ENCODE measurements at places on chromosomes 13 and 19.

DNA sequence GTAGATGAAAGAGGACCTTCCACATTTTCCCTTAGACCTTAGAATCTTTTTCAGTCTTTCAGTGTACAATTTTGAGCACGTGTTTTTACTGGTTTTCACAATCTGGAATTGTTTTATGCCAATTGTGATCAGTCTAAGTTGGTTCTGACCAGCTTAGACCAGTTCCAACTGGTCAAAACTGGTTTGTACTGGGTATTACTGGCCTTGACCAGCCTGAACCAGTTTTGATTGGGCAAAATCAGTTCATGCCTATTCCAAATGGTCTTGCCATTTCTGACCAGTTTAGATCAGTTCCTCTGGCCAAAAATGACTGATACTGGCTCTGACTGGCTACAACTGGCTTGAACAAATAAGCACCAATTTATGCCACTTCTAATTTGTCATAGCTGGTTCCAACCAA lies 36.4 kb downstream of the ZNF585A start:
- no peak for DNase-seq

- DNase-seq: no peak
Observed at GRCh38 chr13:76164290-76164689, 528.2 kb downstream of the LMO7 start.

DNA sequence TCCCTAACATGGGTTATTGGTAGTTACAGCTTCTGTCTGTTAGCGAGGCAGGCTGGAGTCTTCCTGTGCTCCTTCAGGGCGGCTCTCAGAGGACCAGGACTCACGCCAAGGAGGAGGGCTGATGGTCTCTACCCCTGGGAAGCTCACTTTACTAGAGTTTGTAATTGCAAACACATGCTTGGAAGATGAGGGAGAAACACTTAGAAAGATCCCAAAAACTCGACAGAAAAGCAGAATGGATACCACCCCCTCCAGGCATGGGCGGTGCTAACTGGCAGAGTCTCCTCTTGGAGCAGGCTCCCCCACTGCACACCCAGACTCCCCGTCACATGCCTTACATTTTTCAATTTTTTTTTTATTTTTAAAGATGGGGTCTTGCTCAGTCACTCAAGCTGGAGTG lies 62.0 kb downstream of the PARP4 start:
- DNase-seq: no peak

GRCh38 chr13:50125304-50125553 lies 110.0 kb downstream of the KCNRG start:
- DNase-seq: no peak

GRCh38 chr19:18119013-18119716 lies 21.6 kb downstream of the MAST3 start:
- DNase-seq: no peak

GRCh38 chr19:55070466-55071128 lies 5.1 kb upstream of the EPS8L1 start:
- DNase-seq: no peak

DNA sequence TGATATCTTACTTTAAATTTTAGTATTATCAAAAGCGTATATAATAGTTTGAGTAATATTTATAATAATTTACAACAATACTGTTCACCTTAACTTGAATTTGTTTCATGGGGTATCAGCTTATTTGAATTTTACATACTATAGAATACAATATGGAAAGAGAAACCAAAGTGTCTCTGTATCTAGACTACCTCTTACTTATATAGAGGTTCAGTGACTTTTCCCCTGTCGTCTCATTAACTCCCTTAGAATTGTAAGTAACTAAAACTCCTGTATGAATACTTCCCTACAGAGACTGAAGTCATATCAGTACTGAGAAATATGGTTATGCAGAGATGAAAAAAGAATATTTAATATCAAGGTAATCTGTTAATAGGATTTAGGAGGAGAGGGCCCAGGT lies 26.8 kb downstream of the COG6 start:
- no peak for DNase-seq

- DNase-seq: no peak
Observed at GRCh38 chr13:47726394-47726793, 274.7 kb downstream of the SUCLA2 start.

GRCh38 chr13:24724714-24725113 lies 39.3 kb upstream of the RNF17 start:
- DNase-seq: no peak

DNA sequence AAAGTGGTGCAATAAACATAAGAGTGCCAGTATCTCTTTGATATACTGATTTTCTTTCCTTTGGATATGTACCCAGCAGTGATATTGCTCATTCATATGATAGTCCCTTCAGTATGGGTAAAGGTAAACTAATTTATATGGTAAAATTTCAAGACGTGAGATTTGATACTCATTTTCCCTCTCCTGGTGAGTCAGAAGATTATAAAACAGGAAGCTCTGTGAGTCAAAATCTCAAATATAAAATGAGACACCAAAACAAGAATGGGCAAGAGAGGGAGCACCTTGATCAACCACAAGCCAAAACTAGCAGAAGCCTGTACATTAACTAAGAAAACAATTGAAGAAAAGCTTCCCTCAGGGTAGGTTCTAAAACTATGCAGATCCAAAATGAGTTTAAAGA lies 216.3 kb downstream of the SLITRK6 start:
- DNase-seq: no peak

GRCh38 chr13:20570517-20570916 lies 3.6 kb downstream of the IFT88 start:
- DNase-seq: no peak

DNA sequence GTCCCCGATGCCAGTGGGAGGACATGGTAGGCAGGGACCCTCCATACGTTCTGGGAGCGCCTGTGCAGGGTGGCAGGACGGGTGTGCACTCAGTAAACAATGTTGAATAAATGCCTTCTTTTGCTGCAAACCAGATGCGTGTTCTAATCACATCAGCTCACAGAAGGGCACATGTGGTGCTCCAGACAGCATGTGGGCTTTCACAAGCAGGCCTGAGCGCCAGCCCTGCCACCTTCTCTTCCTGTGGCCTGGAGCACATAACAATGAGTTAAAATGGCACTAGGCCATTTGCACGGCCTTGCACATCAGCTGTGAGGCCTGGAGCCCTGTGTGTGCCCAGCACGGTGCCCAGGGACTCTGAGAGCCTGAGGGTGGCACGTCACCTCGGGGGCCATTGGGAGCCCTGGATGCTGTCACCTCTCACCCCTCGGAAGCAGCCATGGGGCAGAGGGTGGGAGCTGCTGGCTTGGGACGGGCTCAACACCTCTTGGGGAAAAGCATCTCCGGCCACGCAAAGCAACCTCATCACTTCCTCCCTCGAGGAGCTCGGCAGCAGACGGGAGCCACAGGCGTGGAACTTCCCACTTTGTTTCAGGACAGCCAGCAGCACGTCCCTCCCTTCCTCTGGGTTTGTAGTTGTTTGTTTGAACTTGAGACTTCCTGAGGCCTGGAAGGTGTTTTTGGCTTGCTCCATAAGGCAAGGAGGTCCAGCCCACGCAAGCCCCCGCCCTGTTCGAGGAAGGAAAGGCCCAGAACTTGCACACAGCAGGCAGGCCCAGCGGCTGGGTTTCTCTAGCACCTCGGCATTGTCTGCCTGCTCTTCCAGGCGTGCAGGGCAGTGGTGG lies 9.8 kb downstream of the MCF2L start:
- DNase-seq: no peak

DNA sequence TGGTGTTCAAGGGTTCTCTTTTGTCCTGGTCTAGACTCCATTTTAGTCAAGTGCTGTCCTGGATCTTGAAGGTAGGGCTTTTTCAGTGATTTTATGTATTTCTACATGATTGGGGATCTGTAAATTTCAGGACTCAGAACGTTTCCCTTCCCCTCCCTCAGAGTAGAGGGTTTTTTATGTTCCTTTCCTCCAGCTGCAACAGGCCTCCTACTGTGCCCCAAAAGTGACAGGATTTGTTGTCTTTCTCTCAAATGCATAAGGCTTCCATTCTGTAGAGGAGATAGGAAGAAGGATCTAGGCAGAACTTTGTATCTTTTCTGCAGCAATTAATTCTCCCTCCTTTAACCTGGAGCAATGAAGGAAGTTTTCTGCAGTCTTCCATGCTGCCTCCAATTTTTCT lies 251.3 kb downstream of the MAB21L1 start:
- DNase-seq: no peak

GRCh38 chr13:113083402-113084061 lies 22.1 kb upstream of the F7 start:
- no peak for DNase-seq

DNA sequence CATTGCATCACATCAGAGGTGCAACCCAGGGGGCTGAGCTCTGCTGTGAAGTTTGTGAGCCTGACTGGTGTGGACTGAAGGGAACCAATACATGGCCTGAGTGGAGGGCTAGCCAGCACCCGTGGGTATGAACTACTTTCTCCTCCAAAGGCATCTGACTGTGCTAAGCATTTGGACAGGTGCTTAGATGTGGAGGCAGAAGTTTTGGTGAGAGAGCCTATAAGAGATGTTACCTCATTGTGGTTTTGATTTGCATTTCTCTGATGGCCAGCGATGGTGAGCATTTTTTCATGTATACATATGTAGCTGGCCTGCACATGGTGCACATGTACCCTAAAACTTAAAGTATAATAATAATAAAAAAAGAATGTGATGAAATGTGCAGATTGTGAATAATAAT lies 46.9 kb downstream of the TEX29 start:
- no peak for DNase-seq

GRCh38 chr19:1503925-1504773 lies 8.7 kb downstream of the ADAMTSL5 start:
- DNase-seq: no peak

- DNase-seq: no peak
Observed at GRCh38 chr19:15479391-15480345, at the start of gene PGLYRP2. PGLYRP2 (minus strand) TSS chr19:15479501; CDS start chr19:15479371, 130 bp downstream.

DNA sequence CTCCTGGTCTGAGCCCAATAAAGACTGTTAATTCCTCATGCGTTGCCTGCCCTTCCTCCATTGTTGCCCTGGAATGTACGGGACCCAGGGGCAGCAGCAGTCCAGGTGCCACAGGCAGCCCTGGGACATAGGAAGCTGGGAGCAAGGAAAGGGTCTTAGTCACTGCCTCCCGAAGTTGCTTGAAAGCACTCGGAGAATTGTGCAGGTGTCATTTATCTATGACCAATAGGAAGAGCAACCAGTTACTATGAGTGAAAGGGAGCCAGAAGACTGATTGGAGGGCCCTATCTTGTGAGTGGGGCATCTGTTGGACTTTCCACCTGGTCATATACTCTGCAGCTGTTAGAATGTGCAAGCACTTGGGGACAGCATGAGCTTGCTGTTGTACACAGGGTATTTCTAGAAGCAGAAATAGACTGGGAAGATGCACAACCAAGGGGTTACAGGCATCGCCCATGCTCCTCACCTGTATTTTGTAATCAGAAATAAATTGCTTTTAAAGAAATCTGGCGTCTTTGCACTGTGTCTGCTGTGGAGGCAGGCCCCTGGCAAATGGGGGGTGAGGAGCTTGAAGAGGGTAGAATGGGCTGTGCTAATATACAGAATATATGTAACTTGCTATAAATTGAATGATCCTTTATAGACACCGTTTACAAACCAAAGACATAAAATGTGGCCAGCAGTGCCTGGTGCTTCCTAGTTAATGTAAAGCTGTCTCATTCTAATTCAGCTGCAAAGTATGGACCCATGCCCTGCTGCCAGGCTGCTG lies 4.2 kb upstream of the RPS11 start:
- no peak for DNase-seq

- DNase-seq: no peak
Observed at GRCh38 chr13:112741185-112741755, 51.4 kb downstream of the ATP11A start.

- DNase-seq: no peak
Observed at GRCh38 chr13:114244637-114245036, 9.9 kb downstream of the CDC16 start.

GRCh38 chr19:19068659-19069654 lies 5.2 kb downstream of the SLC25A42 start:
- DNase-seq: no peak

DNA sequence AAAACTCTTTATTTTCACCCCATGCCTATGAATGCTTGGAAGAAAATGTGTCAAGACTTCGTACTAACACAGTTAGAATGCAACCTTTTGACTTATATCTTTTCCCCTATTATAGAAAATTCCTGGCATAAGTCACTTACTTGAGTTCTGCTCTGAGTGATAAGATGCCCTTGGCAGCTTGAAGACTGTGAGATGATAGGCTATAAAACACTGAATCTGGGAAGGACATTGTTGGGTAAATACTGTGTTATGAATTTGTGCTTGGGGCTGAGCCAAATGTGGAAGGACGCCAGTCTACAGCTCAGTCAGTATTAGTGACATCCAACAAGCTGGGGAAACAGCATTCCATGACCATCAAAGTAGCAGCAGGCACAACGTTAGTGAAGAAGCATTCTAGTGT lies 368.0 kb upstream of the SGCG start:
- DNase-seq: no peak

DNA sequence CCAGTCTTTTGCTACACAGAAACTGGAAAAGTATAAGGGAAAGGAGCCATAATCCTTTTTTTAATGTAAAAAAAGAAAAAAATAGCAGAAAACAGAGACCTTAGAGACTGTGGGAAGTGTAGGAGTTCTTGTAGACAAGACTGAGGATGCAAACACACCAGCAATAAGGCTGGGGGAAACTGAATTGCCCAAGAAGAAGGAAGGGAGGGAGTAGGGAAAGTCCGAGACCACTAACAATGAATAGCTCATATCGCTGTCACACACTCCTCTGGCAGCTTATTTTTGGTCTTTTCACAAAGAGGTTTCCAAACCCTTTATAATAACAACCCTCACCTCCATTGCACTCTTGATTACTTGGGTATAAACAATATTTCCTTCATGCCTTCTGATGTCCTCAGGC lies 952.0 kb downstream of the SLITRK5 start:
- no peak for DNase-seq

DNA sequence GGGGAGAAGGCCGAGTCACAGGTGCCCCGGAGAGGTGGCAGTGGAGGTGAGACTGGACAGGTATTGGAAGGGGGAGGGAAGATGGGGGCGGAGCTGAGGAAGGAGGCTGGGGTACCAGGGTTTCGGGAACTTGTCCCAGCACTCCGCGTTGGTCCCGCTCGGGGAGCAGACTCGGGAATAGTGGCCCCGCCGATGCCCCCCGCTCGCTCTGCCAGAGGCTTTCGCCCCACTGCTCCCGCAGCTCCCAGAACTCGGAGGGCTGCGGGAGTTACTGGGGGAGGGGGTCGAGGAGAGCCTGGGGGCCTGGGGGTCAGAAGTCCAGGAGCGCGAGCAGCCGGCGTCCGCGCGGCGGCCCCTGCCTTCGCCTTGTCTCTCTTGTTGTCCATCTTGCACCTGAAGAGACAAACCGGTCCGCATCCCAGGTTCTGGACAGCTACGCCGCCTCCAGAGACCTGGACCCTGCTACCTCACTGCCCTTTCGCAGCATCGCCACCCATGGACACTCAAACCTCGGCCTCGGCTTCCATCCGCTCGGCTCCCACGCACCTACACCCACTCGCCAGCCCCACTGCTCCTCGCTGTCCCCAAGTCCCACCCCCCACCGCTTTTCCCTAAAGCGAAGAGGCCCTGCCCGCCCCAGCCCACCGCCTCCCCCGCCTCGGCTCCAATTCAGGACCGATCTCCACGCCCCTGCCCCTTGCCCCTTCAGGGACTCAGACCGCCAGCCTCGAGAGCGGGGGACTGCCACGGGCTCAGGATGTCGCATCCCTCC lies 700 bp downstream of the PRR36 start:
- no peak for DNase-seq

All from activated CD8-positive, alpha-beta memory T cell treated with anti-CD3 and anti-CD28 coated beads for 1 hour (primary cell).